ENCODE measurements at places on chromosomes 2 and 18.

GRCh38 chr2:41940060-41940744 is 107.6 kb upstream of the PKDCC start:
- DNase-seq: no peak

GRCh38 chr18:48658721-48659120 is 119.9 kb downstream of the CTIF start:
- DNase-seq: no peak

- DNase-seq: no peak
Measured at GRCh38 chr18:58584200-58585127, 44.4 kb downstream of the ALPK2 start.

DNA sequence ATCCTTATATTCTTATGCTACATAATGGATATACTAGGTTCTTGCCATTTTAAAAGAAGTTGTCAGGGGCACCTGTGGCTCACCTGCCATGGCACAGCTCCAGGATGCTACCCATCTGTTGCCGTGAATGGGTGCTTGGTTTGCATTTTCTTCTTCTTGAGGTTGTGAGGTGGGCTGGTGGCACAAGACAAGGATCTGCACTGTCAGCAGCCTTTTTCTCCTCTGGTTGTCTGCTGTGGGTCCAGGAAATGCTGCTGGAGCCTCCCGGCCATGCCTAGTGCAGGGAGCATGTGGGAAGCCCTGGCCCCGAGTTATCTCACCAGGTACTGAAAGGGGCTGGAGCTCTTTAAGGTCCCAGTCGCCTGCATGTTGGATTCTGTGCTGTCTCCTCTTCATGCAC is 2.6 kb downstream of the IL1R1 start:
- DNase-seq: no peak

DNA sequence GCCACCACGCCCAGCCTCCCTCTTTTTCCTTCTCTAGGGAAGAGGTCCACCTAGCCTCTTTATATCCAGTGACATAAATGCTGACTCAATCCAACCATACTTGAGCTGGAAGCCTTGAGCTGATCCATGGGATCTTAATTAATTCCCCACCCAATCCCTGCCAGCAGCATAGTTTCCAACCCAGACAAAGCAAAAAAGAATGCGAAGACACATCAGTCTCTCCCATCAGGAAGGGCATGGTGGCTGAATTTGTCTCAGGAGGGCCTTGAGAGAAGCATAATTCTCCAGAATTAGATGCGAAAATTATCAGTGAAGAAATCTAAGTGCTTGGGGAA is 22.5 kb downstream of the CASP10 start:
- no peak for DNase-seq

- DNase-seq: no peak
Measured at GRCh38 chr2:7089284-7089683, 172.1 kb downstream of the RNF144A start.
